Muscle of arm (tissue), 14 donors: ENCODE measurements at places on chromosomes 5 and 9.

GRCh38 chr5:55966284-55966683 is 28.5 kb downstream of the IL6ST start:
- DNase-seq, result no peak

- DNase-seq, result no peak
Measured at GRCh38 chr5:72298711-72299110, 21.3 kb downstream of the MRPS27 start.

GRCh38 chr5:24141046-24141445 is 503.7 kb downstream of the CDH10 start:
- DNase-seq, result peak; percentile 69

DNA sequence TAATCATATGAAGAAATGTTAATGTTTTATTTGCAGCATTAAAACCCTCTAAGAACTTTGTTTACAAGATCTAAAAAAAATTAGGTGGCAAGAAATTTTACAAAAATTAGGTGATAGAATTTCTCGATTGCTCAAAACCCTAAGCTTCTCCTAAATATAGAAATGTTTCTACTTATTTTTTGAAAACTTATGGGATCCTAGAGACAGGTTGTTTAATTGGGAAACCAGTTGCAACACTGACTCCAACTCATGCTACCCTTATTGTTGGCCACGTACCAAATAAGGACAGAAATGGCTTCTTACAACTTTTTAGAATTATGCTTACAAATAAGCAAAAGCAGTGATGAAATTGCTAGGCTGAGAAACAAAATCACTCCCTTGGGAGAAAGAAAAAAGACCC is 531.1 kb downstream of the PDE4D start:
- DNase-seq, result no peak
